ENCODE measurements at places on chromosomes 2 and 18. TPM values are rescaled to one million over a fixed set of nuclear protein-coding genes. Genes with fewer than 3 reads are reported as not detected.
A peak's percentile ranks its signal among the peaks of the same experiment; 100 is the strongest.

The TRIM43 gene
- total RNA-seq = not detected

The RBMS1 gene
- total RNA-seq = 52.5 TPM

DNA sequence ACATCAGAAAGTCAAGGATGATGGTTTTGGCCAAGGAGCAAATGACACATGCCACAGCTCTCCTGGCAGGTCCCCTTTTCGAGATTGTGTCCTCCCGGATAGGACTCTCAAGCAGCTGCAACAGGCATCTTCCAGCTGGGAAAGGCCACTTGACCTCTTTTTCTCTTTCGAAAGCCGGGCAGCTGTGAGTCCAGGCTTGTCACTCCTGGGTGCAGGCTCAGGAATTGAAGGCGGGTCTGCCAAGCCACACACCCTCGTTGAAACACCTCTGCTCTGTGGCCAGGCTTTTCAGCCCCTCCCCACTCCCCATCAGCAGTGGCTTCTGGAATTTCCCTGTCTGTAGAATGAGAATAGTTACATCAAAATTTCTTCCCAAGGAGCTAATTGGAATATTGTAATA lies 98.0 kb downstream of the CCDC138 start:
- no peak for DNase-seq

DNA sequence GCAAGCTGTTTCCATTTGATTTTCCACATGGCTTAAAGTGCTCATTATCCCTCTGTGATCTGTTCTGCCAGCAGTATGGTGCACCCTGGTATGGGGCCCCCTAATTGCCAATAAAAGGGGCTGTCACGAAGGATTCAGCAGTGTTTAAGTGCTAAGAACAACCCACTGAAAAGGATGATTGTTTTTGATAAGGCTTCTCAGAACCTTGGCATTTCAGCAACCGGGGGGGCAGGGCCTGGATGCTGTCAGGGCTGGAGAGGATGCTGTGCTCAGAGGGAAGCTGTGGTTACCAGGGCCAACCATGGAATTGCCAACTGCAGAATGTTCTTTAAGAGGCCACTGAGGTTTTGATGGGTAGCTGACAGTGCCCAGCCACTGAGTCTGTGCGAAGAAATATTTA lies 117.8 kb downstream of the CTIF start:
- DNase-seq = no peak

GRCh38 chr2:166632616-166633015 lies 138.6 kb upstream of the SCN7A start:
- peak; percentile 98 for DNase-seq

DNA sequence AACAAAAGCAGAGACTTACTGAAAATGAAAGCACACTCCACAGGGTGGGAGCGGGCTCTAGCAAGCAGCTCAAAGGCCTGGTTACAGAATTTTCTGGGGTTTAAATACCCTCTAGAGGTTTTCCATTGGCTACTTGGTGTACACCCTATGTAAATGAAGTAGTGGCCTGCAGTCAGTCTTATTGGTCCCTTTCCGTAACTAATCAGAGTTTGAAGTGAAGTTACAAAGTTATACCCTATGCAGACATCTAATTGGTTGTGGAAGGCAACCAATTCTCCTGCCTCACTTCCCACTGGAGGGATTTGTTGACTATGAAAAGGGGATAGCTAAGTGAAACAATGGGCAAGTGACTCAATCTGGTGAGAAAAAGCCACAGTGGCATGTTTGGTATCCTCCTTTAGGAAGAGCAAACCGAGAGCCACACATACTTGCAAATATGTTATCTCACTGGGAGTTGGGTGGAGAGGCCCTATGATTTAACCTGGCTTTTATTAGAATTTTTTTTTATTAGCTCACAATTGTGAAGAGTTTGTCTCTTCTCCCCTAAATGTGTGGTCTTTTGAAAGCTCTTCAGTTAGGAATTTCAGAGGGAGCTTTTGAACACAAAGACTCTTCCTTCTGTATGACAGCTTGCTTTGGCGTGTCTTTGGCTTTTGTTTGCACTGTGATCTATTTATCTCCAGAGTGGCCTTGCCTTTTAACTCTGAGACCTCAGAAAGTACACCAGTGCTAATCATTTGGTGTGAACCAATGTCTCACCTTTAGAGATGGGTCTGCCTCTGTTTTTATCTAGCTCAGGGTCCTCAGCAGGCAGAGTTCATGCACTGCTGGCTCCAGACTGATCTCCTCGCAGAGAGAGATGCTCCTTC lies 69.6 kb downstream of the MAP4K4 start:
- DNase-seq = peak; percentile 76

GRCh38 chr2:194346193-194346592 lies 1310.8 kb upstream of the SLC39A10 start:
- DNase-seq = no peak

GRCh38 chr18:35276267-35276666 lies 13.8 kb downstream of the ZSCAN30 start:
- DNase-seq = no peak

GRCh38 chr2:134581877-134582546 lies 136.8 kb downstream of the TMEM163 start:
- DNase-seq = no peak

DNA sequence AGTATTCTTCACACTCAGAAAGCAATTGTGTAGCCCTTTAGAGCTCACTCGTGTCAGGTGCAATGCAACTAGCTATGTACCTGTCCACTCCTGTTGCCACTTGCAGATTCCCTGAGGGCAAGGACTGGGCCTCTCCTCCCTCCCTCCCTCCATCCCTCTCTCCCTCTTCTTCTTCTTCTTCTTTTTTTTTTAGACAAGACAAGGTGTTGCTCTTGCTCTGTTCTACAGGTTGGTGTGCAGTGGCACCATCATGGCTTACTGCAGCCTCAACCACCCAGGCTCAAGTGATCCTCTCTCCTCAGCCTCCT lies 119.7 kb downstream of the ACKR3 start:
- DNase-seq = no peak

- no peak for DNase-seq
These were observed 1.7 kb downstream of the WIPF1 start for GRCh38 chr2:174595891-174596397.

DNA sequence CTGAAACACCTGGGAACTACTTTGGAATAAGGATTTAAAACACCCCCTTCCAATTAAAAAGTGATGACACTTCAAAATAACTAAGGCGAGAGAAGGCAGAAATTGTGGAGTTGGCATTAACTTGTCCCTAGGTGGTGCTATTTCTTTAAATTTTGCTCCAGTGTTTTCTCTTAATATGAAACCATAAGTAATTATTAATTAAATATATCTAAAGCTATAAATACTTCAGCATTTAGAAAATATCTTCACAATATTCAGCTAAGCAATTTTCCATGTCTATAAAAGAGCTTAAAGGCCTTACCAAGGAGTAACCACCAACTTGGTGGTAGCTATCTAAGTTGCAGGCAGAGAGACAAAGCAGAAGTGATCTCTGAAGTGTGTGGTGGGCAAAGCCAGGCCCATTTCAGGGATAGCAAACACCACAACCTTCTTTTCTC lies 186.8 kb upstream of the PGAP1 start:
- no peak for DNase-seq

DNA sequence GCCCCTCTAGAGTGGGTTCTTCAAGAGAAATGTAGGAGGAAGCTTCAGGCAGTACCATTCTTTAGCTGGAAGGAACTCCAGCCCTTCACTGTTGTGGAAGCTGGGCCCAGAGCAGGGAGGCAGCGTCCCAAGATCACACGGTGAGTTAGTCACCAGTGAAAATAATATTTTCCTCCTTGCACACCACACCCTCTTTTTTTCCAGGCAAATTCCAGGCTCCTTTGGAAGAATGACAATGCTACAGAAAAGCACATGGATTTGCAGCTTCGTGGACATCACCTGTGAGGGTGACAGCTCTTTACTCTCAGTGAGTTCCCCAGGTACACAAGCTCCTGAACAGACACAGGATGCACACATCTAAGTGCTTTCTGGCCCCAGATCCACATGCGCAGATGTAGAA lies 157.1 kb downstream of the COL6A3 start:
- DNase-seq = no peak

DNA sequence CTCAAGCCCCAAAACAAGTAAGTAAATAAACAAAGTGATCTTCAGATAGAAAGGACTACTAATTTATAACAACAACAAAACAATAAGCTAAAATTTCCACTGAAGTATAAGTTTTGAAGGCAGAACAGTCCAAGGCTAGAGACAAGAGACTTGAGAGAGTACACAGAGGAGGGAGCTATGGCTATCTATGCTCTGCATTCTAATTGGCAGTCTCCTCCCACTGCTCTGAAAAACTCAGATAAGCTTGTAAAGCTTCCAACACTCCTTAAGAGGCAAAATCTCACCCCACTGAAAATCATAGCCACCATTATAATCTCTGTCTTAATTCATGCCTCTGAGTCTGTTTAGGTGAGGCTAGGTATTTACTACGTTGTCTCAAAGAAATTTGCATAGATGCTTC lies 714.6 kb upstream of the LRATD1 start:
- no peak for DNase-seq

DNA sequence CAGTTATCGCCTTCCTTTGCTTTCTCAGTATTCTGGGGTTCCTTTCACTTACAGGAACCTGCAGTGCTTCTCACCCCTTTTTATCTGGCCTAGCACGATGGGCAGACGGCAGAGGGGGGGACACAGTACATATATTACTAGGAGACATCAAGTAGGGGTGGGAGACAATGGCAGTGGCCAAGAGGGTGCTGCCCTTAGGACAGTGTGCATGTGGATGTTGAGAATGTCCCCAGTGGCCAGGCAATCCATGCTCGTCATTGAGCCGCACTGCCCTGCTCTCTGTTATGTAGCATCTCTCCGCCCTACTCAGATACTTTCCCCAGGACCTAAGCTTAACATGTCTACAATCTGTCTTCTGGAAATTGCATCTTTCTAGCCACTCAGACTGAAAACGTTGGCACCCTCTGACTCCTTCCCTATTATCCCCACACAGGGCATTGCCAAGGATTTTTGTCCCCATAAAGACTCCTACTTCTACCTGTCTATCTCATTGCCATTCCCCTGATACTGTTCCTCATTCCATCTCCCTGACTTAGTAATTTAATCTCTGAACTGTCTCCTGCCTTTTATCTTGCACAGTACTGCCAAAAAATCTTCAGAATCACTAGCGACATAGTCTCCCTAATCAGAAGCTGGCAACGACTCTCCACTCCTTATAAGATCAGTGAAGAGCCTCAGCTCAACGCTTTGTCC lies 6.6 kb downstream of the DSG2 start:
- DNase-seq = no peak

The C2orf92 gene
- 0.96 TPM for total RNA-seq

GRCh38 chr2:147171941-147172340 lies 672.9 kb upstream of the ACVR2A start:
- no peak for DNase-seq

The SKOR2 gene
- not detected for total RNA-seq

- DNase-seq = no peak
These were observed 262.9 kb upstream of the FBXO11 start for GRCh38 chr2:48169141-48169592.

The GPR155 gene
- total RNA-seq = 1.7 TPM

Data from kidney epithelial cell (primary cell).